Stimulated activated CD4-positive, alpha-beta T cell treated with anti-CD3 and anti-CD28 coated beads, TNF-alpha, amount 100 ng/mL, for 4 hours (primary cell): ENCODE measurements at places on chromosomes 1 and 21.

DNA sequence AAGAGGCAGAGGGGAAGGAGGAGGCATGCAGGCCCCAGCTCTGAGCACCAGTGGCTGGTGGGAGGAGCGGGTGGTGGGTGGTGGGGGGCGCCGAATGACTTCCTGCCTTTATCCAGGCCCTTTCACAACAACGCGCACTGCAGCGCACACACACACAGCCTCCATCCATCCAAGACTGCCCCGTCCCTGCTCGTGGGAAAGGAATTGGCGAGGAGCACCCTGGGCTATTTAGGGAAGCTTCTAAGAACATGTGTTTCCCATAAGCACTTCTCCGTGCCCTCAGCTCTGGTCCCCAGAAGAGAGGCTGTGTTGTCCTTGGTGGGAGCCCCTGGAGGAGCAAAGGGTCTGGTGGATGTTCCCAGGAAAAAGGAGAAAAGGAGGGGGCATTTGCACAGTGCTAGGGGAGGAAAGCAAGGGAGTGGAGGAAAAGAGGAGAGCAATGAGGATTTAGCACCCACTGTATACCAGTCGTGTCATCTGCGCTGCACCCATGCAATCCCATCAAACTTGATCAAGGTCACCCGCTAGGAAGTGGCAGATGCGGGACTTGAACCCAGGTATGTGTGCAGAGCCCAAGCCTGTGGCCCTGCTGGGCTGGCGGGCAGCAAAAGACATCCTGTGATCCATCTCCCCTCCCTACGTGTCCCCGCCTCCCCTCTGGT lies 28.1 kb downstream of the EPHA2 start:
- DNase-seq: no peak

DNA sequence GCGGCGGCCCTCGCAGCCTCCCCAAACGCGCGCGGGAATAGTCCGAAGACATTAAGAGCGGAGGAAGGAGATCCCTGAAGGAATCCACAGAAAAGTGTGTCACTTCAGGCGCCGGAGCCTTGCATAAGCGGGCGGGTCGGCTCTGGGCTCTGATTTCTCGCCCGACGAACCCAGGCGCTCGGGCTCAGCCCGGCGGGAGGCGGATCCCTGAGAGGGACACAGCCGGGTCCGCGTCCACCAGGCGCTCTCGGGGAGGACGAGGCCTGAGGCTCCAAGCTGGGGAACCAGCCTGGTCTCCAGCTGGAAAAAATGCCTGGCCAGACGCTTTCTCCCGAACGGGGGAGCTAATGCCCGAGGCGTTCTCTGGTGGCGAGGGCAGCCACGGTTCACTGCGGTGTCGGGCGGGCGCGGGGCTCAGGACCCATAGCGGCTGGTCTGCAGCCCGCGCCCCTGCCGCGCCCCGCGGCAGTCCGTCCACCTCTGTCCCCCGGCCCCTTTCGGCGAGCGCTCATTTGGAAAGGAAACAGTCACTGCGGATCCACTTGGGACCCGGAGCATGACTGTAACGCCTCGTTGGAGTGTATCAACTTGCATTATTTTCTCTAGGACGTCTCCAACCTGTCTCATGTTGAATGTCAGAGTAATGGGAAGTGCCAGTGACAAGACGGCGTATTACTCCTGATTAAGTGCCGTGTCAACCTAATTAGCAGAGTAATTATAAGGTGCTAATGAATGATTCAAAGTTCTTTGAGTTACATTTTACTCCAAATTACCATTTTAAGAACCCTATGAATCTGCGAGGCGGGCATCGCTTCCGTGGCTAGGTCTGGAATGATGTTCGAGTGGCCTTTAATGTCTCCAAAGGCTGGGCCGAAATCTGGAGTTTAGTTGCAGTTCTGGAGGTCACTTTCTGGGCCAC lies 1.6 kb upstream of the BARHL2 start:
- DNase-seq: no peak

DNA sequence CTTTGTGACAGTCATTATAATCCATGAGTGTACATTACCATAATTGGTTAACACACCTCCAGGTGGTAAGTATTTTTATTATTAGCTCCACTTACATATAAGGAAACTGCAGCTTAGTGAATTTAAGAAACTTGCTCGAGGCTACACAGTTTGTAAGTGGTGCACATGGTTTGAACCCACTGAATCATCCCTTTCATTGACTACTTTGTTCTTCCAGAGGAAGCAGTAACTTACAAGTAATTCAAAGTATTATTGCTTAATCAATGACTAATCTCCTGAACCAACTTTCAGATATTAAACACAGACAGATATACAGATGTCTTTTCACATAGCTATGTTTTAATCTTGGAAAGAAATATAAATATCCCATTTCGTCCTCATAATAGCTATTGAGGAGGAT lies 18.7 kb upstream of the CLDN8 start:
- DNase-seq: no peak

DNA sequence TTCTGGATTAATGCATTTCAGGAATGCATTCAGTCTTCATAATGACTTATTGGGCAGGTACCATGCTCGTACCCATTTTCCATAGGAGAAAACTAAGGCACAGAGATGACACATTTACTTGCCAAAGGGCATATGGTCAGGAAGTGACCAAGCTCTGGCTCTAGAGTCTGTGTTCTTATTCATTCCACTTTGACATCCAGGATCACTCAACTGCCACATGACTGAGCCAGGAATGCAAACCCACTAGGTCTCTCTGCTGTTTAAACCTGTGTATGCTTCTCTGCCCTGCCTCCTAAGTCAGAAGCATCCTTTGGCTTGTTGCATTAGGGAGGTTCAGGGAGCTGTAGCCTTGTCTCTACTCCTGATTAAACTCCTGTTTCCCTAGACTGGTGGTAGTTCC lies 7.5 kb downstream of the KAZN start:
- no peak for DNase-seq

- DNase-seq: no peak
Measured at GRCh38 chr1:69403756-69404320, 163.9 kb upstream of the LRRC7 start.

GRCh38 chr1:192376374-192376773 lies 59.6 kb downstream of the RGS21 start:
- no peak for DNase-seq
